ENCODE measurements at places on chromosomes 5 and 9. TPM values are rescaled to one million over a fixed set of nuclear protein-coding genes. Genes with fewer than 3 reads are reported as not detected.

DNA sequence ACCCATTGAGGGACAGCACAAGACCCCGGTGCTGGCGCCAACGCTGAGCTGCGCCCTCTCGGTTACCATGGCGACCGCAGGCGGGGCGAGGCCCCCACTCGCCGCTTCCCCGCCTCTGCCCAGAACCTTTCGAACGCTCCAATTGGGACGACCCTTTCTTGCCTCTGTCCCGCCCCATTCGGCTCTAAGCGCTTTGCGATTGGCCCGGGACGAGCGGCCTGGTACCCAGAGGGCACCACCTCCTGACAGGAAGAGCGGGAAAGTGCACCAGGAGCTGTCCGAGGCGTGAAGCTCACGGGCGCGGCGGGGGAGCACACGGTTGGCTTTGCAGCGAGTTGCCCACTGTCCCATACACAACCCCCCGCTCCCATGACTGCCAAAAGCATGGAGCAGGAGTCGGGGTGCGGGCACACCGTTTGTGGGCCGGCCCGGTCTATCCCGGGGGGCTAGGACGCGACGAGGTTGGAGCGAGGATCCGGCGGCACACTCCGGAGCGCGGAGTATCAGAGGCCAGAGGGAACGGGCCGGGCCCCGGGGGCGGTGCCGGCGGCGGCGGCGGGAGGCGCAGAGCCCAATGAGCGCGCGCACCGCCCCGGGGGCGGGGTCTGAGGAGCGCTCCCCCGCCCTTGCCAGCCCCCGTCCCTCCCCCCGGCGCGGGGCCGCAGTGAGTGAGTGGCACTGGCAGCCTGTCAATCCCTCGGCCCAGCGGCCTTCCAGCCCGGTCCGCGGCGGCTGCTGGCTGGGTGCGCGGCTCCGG lies 978 bp upstream of the PBX3 start:
- peak; percentile 87 for DNase-seq

Gene ARHGEF28
- 0.52 TPM for total RNA-seq

Gene GLRA1
- not detected for total RNA-seq

Gene DRD1
- total RNA-seq: not detected

DNA sequence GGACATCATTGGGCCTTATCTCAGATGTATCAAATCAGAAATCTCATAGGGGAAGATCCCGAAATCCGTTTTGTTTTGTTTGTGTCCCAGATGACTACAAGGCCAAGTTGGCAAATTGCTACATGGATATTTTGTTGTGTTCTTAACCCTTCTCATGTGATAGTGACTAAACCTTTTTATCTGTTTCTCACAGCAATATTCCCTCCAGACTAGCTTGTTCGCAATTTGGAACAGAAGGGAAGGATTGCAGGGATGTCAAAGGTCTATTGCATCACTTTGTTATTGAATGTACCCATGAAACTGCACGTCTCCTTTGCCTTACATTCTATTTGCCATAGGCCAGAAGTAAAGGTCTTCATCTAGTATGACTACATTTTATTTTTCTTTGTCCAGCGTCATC lies 453.9 kb downstream of the NFIB start:
- DNase-seq: peak; percentile 4

- DNase-seq: no peak
Measured at GRCh38 chr9:113215132-113215531, 5.9 kb downstream of the FKBP15 start.

- no peak for DNase-seq
Measured at GRCh38 chr9:16796304-16796825, 74.1 kb downstream of the BNC2 start.

- DNase-seq: peak; percentile 81
Measured at GRCh38 chr5:122845229-122846050, at the start of gene SNX24. SNX24 (plus strand) TSS chr5:122845613; CDS start chr5:122845634, 21 bp downstream.

- no peak for DNase-seq
Measured at GRCh38 chr5:152369298-152369697, 35.8 kb downstream of the NMUR2 start.

Gene WDR38
- not detected for total RNA-seq

Gene IRX2
- not detected for total RNA-seq

- no peak for DNase-seq
Measured at GRCh38 chr5:132069561-132069960, 4.0 kb upstream of the CSF2 start.

Gene FAM153A
- not detected for total RNA-seq

DNA sequence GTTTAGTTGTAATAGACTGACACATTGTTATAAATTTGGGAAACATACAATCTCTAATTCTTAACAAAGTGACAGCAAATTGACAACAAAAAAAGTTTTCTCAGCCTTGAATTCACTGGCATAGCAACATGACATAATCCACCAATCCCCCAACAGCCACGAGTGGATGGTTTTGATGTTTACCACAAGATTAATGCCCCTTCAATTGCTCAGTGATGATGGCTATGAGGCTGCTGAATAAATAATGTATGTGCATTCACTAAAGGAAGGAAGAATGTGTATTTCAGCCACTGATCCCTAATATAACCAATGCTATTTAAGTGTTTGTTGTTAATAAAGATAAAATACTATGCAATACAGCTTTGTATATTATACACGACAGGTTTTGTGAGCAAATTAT lies 743.6 kb upstream of the DMAC1 start:
- no peak for DNase-seq

DNA sequence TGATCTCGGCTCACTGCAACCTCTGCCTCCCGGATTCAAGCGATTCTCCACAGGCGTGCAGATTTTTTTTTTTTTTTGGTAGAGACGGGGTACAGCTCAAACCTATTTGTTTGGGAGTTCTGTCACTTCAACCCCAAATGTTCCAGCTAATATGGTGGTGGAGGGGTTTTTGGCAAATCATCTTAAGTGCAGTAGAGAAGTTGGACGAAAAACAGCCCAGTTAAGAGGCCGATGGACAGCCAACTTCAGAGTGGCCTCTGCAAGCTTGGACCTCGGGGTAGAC lies 756 bp upstream of the PRR7 start:
- DNase-seq: no peak

DNA sequence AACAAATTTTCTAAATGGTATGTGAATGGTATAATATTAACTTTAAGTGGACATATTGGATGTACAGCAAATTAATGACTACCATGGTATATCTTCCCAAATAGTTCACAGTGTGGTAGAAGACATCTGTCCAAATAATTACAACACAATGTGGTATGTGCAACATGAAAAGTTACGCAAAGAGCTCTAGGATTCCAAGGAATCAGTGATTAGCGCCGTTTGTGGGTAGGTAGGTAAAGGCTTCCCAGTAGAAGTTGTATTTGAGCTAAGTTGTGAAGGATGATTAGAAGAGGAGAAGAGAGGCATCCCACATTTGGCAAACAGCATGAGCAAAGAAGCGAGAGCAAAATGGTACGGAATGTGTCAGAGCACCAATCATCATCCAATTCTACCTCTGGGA lies 14.3 kb upstream of the KLF9 start:
- DNase-seq: no peak

Gene QSOX2
- total RNA-seq: 4.7 TPM

DNA sequence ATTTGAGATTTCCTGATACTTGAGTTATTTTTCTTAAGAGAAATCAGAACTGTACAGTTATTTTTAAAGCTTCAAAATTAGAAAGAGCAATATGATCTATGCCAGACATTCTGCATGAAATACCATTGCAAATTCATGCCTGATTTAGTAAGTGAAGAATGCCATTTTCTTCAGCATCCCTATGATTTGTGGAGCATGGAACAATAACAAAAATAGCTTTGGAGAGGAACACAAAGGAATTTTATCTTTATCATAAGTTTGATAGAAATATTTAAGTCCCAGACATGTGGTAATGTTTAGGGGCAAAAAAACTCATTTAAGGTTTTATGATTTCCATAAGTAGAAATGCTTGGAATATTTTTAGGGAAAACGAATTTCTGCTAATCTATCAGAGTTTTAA lies 1863.4 kb downstream of the EFNA5 start:
- no peak for DNase-seq

- no peak for DNase-seq
Measured at GRCh38 chr9:130765137-130766020, 69.7 kb upstream of the ABL1 start.
